ENCODE measurements at places on chromosomes 2 and 18. TPM values are rescaled to one million over a fixed set of nuclear protein-coding genes. Genes with fewer than 3 reads are reported as not detected.
A peak's percentile ranks its signal among the peaks of the same experiment; 100 is the strongest.

GRCh38 chr2:235903782-235904584 lies 264.2 kb downstream of the GBX2 start:
- DNase-seq, result no peak

GRCh38 chr2:126503476-126503875 lies 152.5 kb upstream of the GYPC start:
- no peak for DNase-seq

DNA sequence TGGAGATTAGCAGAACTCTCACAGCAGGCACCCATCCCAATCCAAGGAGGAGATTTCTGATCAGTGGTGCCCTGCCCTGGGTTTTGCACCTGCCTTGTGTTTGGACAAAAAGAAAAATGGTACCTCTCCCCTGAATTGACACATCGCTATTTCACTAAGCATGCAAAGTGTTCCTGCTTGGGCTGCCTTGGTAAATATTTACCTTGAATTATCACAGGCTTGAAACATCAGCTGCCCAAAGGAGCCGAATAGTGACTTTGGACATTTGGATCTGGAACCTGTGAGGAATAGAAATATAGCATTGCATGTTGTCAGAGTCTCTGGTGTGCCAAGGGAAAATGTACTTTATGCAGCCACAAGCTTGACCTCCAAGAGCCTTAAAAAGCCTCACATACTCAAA lies 926.4 kb upstream of the FANCL start:
- DNase-seq, result no peak

Gene PKDCC
- 121 TPM for polyA plus RNA-seq

- no peak for DNase-seq
These were observed 9.6 kb downstream of the SSB start for GRCh38 chr2:169808221-169808620.

Gene CIB4
- 30.6 TPM for polyA plus RNA-seq

- no peak for DNase-seq
These were observed 40.5 kb downstream of the NEURL3 start for GRCh38 chr2:96464651-96465050.

DNA sequence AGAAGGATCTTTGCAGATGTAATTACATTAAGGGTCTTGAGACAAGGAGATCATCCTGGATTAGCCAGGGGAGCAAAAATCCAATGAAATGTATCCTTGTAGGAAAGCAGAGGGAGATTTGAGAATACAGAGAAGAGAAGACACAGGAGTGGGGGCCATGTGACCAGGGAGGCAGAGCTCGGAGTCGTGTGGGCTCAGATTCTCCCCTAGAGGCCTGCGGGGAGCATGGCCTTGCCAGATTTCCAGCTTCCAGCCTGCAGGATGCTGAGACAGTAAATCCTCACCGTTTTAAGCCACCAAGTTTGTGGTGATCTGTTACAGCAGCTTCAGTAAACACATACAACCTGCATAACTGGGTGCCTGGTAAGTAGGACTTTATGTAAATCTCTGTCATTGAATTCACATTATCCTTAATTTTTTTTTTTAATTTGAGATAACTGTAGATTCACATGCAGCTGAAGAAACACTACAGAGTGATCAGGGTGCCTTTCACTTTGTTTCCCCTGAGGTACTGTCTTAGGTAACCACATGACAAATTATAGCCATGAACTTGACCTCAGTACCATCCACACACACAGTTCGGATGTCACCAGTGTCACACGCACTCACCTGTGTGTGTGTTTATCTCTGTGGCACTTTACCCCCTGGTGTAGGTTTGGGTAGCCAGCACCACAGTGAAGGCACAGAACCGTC lies 138.4 kb upstream of the HDAC4 start:
- DNase-seq, result no peak

GRCh38 chr2:239910404-239910803 lies 114.7 kb downstream of the NDUFA10 start:
- no peak for DNase-seq

GRCh38 chr2:209472112-209472832 lies 48.4 kb downstream of the MAP2 start:
- no peak for DNase-seq

Gene DUSP19
- polyA plus RNA-seq, result 4.5 TPM

Gene ZEB2
- 38.7 TPM for polyA plus RNA-seq

- no peak for DNase-seq
These were observed 137.5 kb downstream of the INO80D start for GRCh38 chr2:205948496-205948837.

- no peak for DNase-seq
These were observed 69.5 kb downstream of the BAZ2B start for GRCh38 chr2:159546716-159547430.

Gene ST8SIA3
- 2.5 TPM for polyA plus RNA-seq

DNA sequence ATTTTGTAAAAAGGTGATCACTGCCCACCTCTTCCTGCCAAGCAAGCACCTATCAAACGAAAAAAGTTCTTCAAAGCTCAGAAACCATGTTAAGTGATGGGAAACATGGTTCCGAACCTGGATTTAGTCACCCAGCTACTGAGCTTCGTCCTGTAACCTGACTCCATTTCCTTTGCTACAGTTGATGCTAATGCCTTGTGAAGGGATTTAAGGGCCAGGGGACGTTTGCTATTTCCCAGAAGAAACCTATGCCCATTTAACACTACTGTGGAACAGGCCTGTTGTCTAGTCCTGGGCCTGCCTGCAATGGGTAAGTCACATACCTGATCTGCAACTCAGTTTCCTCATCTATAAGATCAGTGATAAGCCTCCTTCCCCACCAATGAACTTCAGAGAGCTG lies 14.8 kb downstream of the SERPINE2 start:
- no peak for DNase-seq

DNA sequence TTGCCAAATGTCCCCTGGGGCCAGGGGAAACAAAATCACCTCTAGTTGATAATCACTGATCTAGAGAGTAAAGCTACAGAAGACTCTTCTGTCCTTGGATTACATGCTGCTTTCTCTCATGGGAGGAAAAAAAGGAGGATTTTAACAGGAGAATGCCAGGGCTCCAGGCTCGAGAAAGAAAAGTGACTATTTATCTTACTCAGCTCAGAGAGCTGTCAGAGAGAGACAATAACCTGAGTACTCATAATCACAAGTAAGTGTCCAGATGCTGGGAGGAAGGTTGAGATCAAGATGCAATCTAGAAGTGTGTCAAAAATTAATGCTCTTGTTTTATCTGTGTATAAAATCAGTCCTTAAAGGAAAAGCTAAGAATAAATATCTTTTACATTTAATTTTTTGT lies 133.3 kb downstream of the PTRHD1 start:
- no peak for DNase-seq

DNA sequence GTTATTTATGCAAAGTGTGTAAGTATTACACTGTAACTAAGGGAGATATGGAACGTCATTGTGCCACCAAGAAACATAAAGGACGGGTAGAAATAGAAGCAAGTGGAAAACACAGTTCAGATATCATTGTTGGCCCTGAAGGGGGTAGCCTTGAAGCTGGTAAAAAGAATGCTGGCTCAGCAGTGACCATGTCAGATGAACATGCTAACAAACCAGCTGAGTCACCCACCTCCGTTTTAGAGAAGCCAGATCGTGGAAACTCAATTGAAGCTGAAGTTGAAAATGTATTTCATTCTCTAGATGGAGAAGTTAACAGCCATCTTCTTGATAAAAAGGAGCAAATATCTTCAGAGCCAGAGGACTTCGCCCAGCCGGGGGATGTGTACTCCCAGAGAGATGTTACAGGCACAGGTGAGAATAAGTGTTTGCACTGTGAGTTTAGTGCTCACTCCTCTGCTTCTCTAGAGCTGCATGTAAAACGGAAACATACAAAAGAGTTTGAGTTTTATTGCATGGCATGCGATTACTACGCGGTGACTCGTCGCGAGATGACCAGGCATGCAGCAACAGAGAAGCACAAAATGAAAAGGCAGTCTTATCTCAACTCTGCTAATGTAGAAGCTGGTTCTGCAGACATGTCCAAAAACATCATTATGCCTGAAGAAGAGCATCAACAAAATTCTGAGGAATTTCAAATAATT lies 36.1 kb downstream of the ZNF407 start:
- no peak for DNase-seq

- DNase-seq, result no peak
These were observed 54.9 kb upstream of the OTOS start for GRCh38 chr2:240195316-240195861.

DNA sequence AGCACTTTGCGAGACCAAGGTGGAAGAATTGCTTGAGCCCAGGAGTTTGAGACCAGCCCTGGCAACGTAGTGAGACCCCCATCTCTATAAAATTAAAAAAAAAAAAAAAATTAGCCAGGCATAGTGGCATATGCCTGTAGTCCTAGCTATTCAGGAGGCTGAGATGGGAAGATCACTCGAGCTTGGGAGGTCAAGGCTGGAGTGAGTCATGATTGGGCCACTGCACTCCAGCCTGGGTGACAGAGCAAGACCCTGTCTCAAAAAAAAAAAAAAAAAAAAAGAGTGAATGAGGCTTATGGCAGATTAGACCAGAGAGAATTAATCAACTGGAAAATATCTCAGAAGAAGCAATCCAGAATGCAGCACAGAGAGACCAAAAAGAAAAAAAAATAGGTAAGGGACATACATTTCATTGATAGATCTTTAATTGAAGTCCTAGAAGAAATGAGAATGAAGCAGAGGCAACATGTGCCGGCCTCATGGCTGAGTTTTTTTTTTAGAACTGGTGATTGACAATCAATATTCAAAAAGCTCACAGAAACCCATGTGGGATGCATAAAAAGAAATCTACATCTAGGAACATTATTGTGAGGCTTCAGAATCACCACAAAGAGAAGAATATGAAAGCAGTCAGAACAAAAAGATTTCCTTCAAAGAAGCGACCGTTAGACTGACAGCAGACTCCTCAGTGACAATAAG lies 32.2 kb upstream of the ELAC1 start:
- no peak for DNase-seq

GRCh38 chr2:152355409-152355831 lies 20.4 kb downstream of the FMNL2 start:
- DNase-seq, result no peak

Gene RAB27B
- polyA plus RNA-seq, result 5.8 TPM

DNA sequence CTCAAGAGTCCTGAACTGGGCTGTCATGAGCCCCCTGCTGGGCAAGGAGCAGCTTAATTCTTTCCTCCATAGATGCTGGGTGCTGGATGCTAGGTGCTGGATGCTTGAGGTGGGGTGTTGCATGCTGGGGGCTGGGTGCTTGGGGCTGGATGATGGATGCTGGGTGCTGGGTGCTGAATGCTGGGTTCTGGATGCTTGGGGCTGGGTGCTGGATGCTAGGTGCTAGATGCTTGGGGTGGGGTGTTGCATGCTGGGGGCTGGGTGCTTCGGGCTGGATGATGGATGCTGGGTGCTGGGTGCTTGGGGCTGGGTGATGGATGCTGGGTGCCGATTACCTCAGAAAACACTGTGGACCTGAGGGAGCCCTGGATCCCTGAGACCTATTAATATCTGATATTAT lies 837.7 kb downstream of the GALR1 start:
- DNase-seq, result no peak

DNA sequence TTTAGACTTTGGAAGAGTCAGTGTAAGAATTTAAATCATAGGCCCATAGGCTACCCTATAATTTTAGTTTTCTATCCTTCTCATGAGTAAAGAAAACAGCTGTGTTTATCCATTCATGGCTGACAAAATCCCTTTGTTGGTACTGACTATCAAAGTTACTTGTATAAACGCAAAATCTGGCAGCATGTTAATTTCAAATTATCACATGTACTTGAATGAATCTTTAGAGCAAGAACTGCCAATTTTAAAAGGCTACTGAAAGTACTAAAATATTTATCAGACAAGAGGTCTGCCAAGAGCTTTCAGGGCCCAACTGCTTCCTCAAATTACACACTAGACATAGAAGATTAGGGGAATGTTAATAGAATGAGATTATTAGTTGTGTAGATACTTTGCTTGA lies 66.6 kb downstream of the MYL12B start:
- DNase-seq, result no peak

DNA sequence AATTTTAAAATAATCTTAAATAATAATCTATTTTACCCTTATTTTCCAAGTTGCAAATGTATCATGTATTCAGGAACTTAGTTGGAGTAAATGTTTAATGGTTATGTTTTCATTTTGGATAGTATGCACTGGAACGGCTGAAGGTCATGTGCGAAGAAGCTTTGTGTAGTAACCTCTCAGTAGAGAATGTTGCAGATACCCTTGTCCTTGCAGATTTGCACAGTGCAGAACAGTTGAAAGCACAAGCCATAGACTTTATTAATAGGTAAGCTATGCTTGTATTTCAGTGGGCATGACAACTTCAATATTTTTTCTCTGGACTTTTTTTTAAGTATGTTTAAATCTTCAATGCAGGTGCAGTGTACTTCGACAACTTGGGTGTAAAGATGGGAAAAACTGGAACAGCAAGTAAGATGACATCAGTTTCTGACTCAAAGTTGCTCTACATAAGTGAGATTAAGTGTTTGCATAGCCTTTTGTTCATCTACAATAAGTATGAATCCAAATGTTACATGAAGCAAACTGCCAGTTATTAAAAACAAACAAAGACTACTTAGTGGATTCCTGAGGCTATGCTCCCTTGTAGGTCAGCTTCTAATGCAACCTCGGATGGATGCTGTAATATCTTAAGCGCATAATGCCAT lies 63.1 kb downstream of the SPOPL start:
- DNase-seq, result no peak

DNA sequence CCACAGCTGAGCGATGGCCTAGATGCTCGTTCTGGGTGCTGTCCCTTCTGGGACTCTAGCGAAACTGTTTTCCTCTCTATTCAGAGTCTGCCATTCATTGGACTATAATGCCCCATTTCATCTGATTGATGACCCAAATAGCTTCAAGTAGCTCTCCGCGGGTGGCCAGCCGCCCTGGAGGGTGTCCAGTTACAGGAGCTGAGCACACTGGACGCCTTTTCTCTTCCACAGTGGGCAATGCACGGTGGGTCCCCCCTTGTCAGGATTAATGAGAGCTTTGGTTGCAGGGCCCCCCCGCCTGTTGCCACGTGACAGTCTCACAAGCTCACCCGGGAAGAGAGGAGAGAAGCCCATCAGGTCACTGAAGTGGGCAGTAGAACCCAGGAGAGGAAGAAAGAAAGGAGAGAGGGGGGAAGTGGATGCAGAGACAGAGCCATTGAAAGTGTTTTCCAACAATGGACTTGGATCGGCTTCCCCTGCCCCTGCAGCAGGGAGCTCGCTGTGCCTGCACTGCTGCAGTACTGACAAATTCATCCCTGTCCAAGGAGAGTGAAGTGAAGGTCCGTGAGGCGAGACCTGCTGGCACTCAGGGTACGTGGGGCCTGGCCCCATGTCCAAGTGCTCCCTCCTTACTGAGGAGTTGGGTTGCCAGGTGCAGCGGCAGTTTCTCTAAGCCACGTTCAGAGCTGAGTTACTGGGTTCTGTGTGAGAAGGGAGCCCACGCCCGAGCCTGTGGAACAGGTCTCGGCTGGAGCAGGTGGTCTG lies 44.8 kb downstream of the DIPK1C start:
- no peak for DNase-seq

- no peak for DNase-seq
These were observed 404.1 kb upstream of the ACVR2A start for GRCh38 chr2:147440734-147441133.

- DNase-seq, result peak; percentile 18
These were observed 297.0 kb upstream of the GULP1 start for GRCh38 chr2:187994464-187995331.

- DNase-seq, result no peak
These were observed 202.5 kb downstream of the CTNNA2 start for GRCh38 chr2:79715338-79715737.

Gene EIF4E2
- polyA plus RNA-seq, result 93.5 TPM

Gene NAB1
- 33.8 TPM for polyA plus RNA-seq

Gene RIF1
- polyA plus RNA-seq, result 10.6 TPM

- no peak for DNase-seq
These were observed 24.0 kb upstream of the SIGLEC15 start for GRCh38 chr18:45801416-45802004.

Gene ST8SIA5
- 2.1 TPM for polyA plus RNA-seq

All from testis (tissue), 5 donors.